ENCODE measurements at places on chromosomes 5 and 9. TPM values are rescaled to one million over a fixed set of nuclear protein-coding genes. Genes with fewer than 3 reads are reported as not detected.

IL3 gene
- not detected for total RNA-seq

PHPT1 gene
- total RNA-seq, result 119 TPM

PPP2R2B gene
- 3.0 TPM for total RNA-seq

CCDC112 gene
- total RNA-seq, result 0.50 TPM

ZSWIM6 gene
- total RNA-seq, result 2.5 TPM

SNCAIP gene
- not detected for total RNA-seq

DNAJC18 gene
- total RNA-seq, result 3.7 TPM

DDX4 gene
- total RNA-seq, result 0.61 TPM

NPDC1 gene
- total RNA-seq, result 29.9 TPM

HOMER1 gene
- total RNA-seq, result 3.1 TPM

CSF2 gene
- 0.61 TPM for total RNA-seq

PCDHAC1 gene
- not detected for total RNA-seq

PCDHA1 gene
- total RNA-seq, result not detected

C5orf58 gene
- not detected for total RNA-seq

N4BP3 gene
- 6.1 TPM for total RNA-seq

LTC4S gene
- total RNA-seq, result 3.7 TPM

RANBP17 gene
- total RNA-seq, result not detected

CDX1 gene
- not detected for total RNA-seq

FEM1C gene
- total RNA-seq, result 15.0 TPM

TMEM252 gene
- total RNA-seq, result not detected

F2RL2 gene
- total RNA-seq, result not detected

DNAH5 gene
- not detected for total RNA-seq

WHRN gene
- 4.1 TPM for total RNA-seq

INSL6 gene
- total RNA-seq, result not detected

GDF9 gene
- total RNA-seq, result 0.92 TPM

SH3GL2 gene
- total RNA-seq, result not detected

All from activated CD8-positive, alpha-beta T cell treated with anti-CD3 and anti-CD28 coated beads, Interleukin-2, amount 10 ng/mL, durations not matched to agents 7 days and 5 days (primary cell).